ENCODE measurements at places on chromosomes 1 and 21. TPM values are rescaled to one million over a fixed set of nuclear protein-coding genes. Genes with fewer than 3 reads are reported as not detected.

FAM72A gene
- total RNA-seq: not detected

GRCh38 chr1:244988521-244988920, 124.2 kb upstream of the HNRNPU start:
- no peak overlapping the region for H3K27ac ChIP-seq
- peak; percentile 9 for DNase-seq
- no peaks in the 10 kb centered on the region for H3K36me3 ChIP-seq
- no peak overlapping the region for H3K4me3 ChIP-seq
- H3K27me3 ChIP-seq: no peaks in the 10 kb centered on the region

- peak overlapping the region; percentile 12 for H3K27ac ChIP-seq
- H3K4me1 ChIP-seq: peaks cover 48% of the 10 kb centered on the region
- no peaks in the 10 kb centered on the region for H3K27me3 ChIP-seq
- peak; percentile 61 for DNase-seq
- no peaks in the 10 kb centered on the region for H3K36me3 ChIP-seq
Measured at GRCh38 chr1:41898191-41898713, 20.5 kb downstream of the HIVEP3 start.

GRCh38 chr1:188778578-188778977, 1699.1 kb downstream of the BRINP3 start:
- DNase-seq: no peak
- H3K36me3 ChIP-seq: no peaks in the 10 kb centered on the region
- no peaks in the 10 kb centered on the region for H3K27me3 ChIP-seq
- no peaks in the 10 kb centered on the region for H3K4me1 ChIP-seq
- no peak overlapping the region for H3K4me3 ChIP-seq

SEC16B gene
- 1.5 TPM for total RNA-seq

DNA sequence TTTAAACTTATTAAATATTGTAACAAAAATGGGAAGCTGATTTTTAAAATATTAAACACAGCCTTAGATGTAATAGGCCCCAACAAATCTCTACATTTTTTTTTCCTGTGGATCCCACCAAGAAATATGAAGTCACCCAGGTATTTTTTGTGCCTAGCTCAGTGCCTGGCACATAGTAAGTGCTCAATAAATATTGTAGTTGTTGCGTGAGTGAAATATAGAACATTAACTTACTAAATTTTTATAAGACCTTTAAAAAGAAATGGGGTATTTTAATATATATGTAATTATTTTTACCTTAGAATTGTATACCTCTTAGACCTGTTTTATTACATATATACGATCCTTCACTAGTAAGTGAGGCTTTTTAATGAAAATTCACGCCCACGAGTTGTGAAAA, 569 bp upstream of the DNAH14 start:
- peak overlapping the region; percentile 66 for H3K4me3 ChIP-seq
- no peaks in the 10 kb centered on the region for H3K36me3 ChIP-seq
- H3K27me3 ChIP-seq: no peaks in the 10 kb centered on the region

- no peaks in the 10 kb centered on the region for H3K4me1 ChIP-seq
- H3K36me3 ChIP-seq: no peaks in the 10 kb centered on the region
- H3K4me3 ChIP-seq: no peak overlapping the region
- H3K27me3 ChIP-seq: no peaks in the 10 kb centered on the region
- no peak for DNase-seq
Measured at GRCh38 chr1:98797506-98797905, 136.0 kb downstream of the SNX7 start.

DRAM2 gene
- total RNA-seq: 91.4 TPM

TMOD4 gene
- total RNA-seq: not detected

DNA sequence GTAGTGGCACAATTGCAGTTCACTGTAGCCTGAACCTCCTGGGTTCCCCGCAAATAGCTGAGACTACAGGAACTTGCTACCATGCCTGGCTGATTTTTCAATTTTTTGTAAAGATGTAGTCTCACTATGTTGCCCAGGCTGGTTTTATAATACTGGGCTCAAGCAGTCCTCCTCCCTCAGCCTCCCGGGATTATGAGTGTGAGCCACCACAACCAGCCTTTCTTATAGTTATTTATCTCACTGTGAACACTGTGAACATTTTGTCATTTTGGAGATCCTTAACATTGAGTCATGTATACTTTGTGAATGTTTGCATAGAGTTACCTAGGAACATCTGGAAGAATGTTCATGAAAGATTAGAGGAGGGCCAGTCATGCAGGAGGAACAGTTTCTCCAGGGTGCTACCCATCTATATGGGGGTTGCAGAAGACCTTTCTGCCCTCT, 127.1 kb upstream of the CACYBP start:
- DNase-seq: peak; percentile 22
- no peak overlapping the region for H3K27ac ChIP-seq
- H3K4me1 ChIP-seq: no peaks in the 10 kb centered on the region
- H3K4me3 ChIP-seq: no peak overlapping the region
- no peaks in the 10 kb centered on the region for H3K36me3 ChIP-seq
- H3K27me3 ChIP-seq: no peaks in the 10 kb centered on the region

DNA sequence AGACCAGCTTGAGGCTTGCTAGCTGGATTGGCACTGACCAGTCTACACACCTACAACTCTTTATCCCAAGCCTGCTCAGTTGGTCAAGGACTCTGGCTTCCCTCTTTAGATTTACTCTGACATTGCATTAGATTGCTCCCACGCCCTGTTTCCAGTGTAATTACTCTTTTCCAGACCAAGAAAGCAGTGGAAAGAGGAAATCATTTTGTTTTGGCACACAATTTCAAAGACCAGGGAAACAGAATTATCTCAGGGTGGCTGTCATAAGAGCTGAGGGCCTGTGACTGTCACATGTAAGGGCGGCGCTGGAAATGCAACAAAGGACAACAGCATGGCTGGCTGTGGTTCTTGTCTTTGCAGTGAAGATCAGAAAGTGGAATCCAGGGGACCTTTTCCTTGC, 302.7 kb downstream of the HHAT start:
- no peak for DNase-seq
- H3K36me3 ChIP-seq: no peaks in the 10 kb centered on the region
- H3K4me1 ChIP-seq: no peaks in the 10 kb centered on the region
- no peaks in the 10 kb centered on the region for H3K27me3 ChIP-seq

GRIK1 gene
- total RNA-seq: not detected

GRCh38 chr1:163307479-163308171, 14.1 kb upstream of the NUF2 start:
- no peaks in the 10 kb centered on the region for H3K36me3 ChIP-seq
- H3K4me3 ChIP-seq: peak overlapping the region; percentile 38
- peak overlapping the region; percentile 36 for H3K27ac ChIP-seq
- no peaks in the 10 kb centered on the region for H3K27me3 ChIP-seq

- H3K27me3 ChIP-seq: no peaks in the 10 kb centered on the region
- no peak overlapping the region for H3K27ac ChIP-seq
- peak; percentile 61 for DNase-seq
- H3K4me3 ChIP-seq: peak overlapping the region; percentile 63
- peaks cover 14% of the 10 kb centered on the region for H3K4me1 ChIP-seq
Measured at GRCh38 chr1:8239039-8239305, 78.9 kb upstream of the SLC45A1 start.

- H3K27me3 ChIP-seq: no peaks in the 10 kb centered on the region
- H3K36me3 ChIP-seq: no peaks in the 10 kb centered on the region
- no peak overlapping the region for H3K27ac ChIP-seq
- no peak for DNase-seq
Measured at GRCh38 chr1:38746941-38747600, 112.5 kb downstream of the RRAGC start.

DNTTIP2 gene
- total RNA-seq: 31.1 TPM

ANKRD65 gene
- 0.51 TPM for total RNA-seq

GRCh38 chr1:164774819-164775654, 216.1 kb downstream of the PBX1 start:
- peaks cover 48% of the 10 kb centered on the region for H3K4me1 ChIP-seq
- H3K4me3 ChIP-seq: no peak overlapping the region
- no peaks in the 10 kb centered on the region for H3K27me3 ChIP-seq

- H3K4me3 ChIP-seq: peak overlapping the region; percentile 20
- peaks cover 84% of the 10 kb centered on the region for H3K4me1 ChIP-seq
- no peaks in the 10 kb centered on the region for H3K27me3 ChIP-seq
- peak; percentile 98 for DNase-seq
Measured at GRCh38 chr1:15799004-15799867, 8.2 kb downstream of the UQCRHL start.

GRCh38 chr1:147266381-147266780, 23.9 kb downstream of the CHD1L start:
- DNase-seq: no peak
- no peak overlapping the region for H3K27ac ChIP-seq
- H3K4me3 ChIP-seq: no peak overlapping the region

GRCh38 chr1:100683448-100684349, 35.8 kb upstream of the VCAM1 start:
- no peak overlapping the region for H3K27ac ChIP-seq
- H3K4me3 ChIP-seq: no peak overlapping the region
- no peak for DNase-seq
- no peaks in the 10 kb centered on the region for H3K27me3 ChIP-seq
- H3K4me1 ChIP-seq: no peaks in the 10 kb centered on the region
- H3K36me3 ChIP-seq: no peaks in the 10 kb centered on the region

DNA sequence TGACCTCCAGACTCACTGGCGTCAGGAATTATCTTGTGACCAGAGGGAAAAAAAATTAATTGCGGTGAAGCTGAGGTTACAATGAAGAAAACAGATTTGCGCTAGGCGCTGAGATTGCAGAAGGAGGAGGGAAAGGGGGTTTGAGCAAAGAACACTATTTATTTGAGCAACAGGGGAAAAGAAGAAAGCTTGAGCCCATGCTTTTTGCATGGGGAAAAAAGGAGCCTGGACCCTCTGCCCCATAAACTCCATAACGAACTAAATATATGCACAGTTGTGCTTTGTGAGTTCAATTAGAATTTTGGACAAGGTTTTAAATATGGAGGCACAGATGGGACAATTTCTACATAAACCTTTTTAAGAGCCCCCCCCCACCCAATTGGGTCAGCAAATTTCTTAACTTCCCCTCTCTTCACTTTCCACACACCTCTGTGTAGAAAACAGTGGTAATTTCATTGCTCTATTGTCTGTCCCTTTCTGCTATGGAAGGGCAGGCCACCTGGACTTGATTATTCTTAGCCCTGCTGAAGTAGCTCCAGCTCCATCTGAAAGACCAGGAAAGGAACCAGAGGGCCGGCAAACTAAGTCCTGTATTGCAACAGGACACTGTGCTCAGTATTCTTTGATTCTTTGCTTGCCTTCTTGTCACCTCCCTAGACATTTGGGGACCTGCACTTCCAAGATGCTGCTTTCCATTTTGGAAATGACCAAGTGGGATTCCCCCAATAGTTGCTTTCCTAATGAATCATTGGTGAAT, 862 bp upstream of the ID3 start:
- peak overlapping the region; percentile 98 for H3K4me3 ChIP-seq
- H3K36me3 ChIP-seq: peaks cover 7% of the 10 kb centered on the region
- no peaks in the 10 kb centered on the region for H3K27me3 ChIP-seq
- peak overlapping the region; percentile 100 for H3K27ac ChIP-seq

KIAA1614 gene
- 8.6 TPM for total RNA-seq

- no peak for DNase-seq
- no peaks in the 10 kb centered on the region for H3K27me3 ChIP-seq
- H3K36me3 ChIP-seq: no peaks in the 10 kb centered on the region
- H3K4me3 ChIP-seq: no peak overlapping the region
- peaks cover 13% of the 10 kb centered on the region for H3K4me1 ChIP-seq
Measured at GRCh38 chr1:43235451-43236121, 34.2 kb upstream of the TMEM125 start.

DNA sequence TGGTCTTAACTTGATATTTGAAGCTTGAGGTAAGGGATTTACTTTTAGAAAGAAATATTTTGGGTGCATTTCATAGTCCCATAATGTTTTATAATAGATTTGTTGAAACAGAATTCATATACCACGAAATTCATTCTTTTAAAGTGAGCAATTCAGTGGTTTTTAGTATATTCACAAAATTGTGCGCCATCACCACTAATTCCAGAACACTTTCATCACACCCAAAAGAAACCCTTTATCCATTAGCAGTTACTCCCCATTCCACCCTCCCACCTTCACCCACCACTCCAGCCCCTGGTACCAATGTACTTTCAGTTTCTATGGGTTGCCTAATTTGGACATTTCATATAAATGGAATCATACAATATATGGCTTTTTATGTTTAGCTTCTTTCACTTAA, 38.9 kb upstream of the DMRTB1 start:
- H3K4me3 ChIP-seq: no peak overlapping the region
- no peak overlapping the region for H3K27ac ChIP-seq
- H3K4me1 ChIP-seq: no peaks in the 10 kb centered on the region
- H3K36me3 ChIP-seq: no peaks in the 10 kb centered on the region
- no peak for DNase-seq
- H3K27me3 ChIP-seq: peaks cover 68% of the 10 kb centered on the region

DNA sequence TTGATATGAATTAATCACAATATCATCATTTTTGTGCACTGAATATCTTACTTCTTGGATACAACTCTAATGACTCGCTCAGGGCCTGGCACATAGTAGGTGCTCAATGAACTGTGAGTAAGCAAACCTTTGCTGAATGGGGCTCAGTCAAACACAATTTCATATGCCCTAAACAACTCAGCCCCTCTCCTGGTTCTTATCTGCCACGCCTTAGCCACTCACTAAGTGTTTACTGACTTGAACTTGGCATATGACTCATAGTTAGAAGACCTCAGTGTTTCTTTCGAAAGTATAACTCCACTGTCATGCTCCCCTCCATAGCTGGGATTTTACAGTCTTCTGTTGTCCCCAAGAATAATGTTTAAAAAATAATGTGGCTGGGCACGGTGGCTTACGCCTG, 4.8 kb upstream of the IFNLR1 start:
- no peaks in the 10 kb centered on the region for H3K4me1 ChIP-seq
- H3K36me3 ChIP-seq: no peaks in the 10 kb centered on the region
- H3K27me3 ChIP-seq: peaks cover 4% of the 10 kb centered on the region
- DNase-seq: peak; percentile 62
- H3K4me3 ChIP-seq: no peak overlapping the region

GRCh38 chr1:112954017-112954650, 1.9 kb downstream of the SLC16A1 start:
- H3K27ac ChIP-seq: peak overlapping the region; percentile 96
- no peaks in the 10 kb centered on the region for H3K36me3 ChIP-seq
- peaks cover 27% of the 10 kb centered on the region for H3K4me1 ChIP-seq
- no peaks in the 10 kb centered on the region for H3K27me3 ChIP-seq
- H3K4me3 ChIP-seq: peak overlapping the region; percentile 98
- peak; percentile 32 for DNase-seq

ANXA9 gene
- total RNA-seq: not detected

AMY1A gene
- not detected for total RNA-seq

RO60 gene
- 71.3 TPM for total RNA-seq

UTP11 gene
- total RNA-seq: 25.8 TPM

- 0 out of 2 replicates have a peak, but pooled peaks cover 3% of the 10 kb centered on the region for H3K36me3 ChIP-seq
- no peak overlapping the region for H3K4me3 ChIP-seq
- 0 out of 2 replicates have a peak, but pooled peaks cover 5% of the 10 kb centered on the region for H3K4me1 ChIP-seq
- no peak overlapping the region for H3K27ac ChIP-seq
- no peaks in the 10 kb centered on the region for H3K27me3 ChIP-seq
- no peak for DNase-seq
Measured at GRCh38 chr21:16108561-16109075, 378.8 kb downstream of the USP25 start.

- no peak overlapping the region for H3K27ac ChIP-seq
- no peak for DNase-seq
- H3K36me3 ChIP-seq: peaks cover 9% of the 10 kb centered on the region
- no peaks in the 10 kb centered on the region for H3K27me3 ChIP-seq
- no peak overlapping the region for H3K4me3 ChIP-seq
- peaks cover 23% of the 10 kb centered on the region for H3K4me1 ChIP-seq
Measured at GRCh38 chr1:27003745-27004470, 8.7 kb downstream of the TENT5B start.

Data from GM23248 (cell line).